ENCODE measurements at places on chromosomes 12 and 14. TPM values are rescaled to one million over a fixed set of nuclear protein-coding genes. Genes with fewer than 3 reads are reported as not detected.

Gene APOLD1
- 26.1 TPM for total RNA-seq

Gene SERPINA5
- total RNA-seq, result 0.69 TPM

Gene OTX2
- 17.1 TPM for total RNA-seq

Gene RARG
- total RNA-seq, result 2.1 TPM

Gene RDH12
- 1.8 TPM for total RNA-seq

Gene LTBP2
- 1.2 TPM for total RNA-seq

Gene PFKM
- total RNA-seq, result 114 TPM

Gene FAM234B
- 62.3 TPM for total RNA-seq

Gene P3H3
- total RNA-seq, result 15.0 TPM

Gene C12orf57
- total RNA-seq, result 203 TPM

Gene TSPAN19
- 0.92 TPM for total RNA-seq

Gene FAM186B
- not detected for total RNA-seq

Gene KLHL42
- 116 TPM for total RNA-seq

Gene SRSF9
- total RNA-seq, result 112 TPM

Gene DACT1
- total RNA-seq, result 37.8 TPM

Gene CAPS2
- 19.1 TPM for total RNA-seq

Measured in diencephalon (tissue), 1 donor.